Umbilical cord (tissue), 2 donors: ENCODE measurements at places on chromosomes 7 and 10.

DNA sequence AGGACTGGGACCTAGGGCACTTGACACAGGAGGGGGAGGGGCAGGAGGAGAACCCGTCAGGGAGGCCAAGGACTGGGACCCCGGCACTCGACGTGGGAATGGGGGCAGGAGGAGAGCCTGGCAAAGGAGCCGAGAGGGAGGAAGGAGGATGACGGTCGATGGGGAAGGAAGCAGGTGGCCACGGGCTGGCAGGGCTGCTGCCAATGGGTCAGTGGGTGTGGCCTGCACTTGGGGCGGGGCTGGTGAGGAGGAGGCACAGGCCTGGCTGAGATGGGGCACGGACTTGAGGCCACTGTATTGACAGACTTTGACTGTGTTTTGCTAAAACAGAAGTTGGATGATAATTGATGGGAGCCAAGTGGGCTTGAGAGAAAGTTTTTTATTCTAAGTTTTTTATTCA is 68.9 kb downstream of the RBM33 start:
- no peak for DNase-seq

- DNase-seq: peak; percentile 51
Measured at GRCh38 chr10:113704637-113705343, 25.1 kb downstream of the CASP7 start.

GRCh38 chr10:112209684-112210131 is 26.1 kb upstream of the GPAM start:
- no peak for DNase-seq

DNA sequence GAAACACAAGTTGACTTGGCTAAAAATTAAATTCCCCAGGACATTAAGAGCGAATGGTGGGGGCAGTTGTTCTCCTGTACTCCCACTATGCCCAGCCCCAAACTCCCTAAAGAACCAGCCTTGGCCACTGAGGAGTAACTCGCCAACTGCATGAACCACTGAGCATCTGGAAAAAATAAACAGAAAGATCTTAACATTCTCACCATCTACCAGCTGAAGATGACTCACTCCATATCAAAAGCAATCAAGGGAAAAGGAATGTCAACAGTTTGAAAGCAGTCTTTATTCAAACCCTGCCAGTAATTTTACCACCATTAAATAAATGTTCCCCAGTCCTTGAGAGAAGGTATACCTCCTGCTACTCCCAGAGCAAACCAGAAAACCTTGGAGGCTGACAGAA is 45.4 kb downstream of the CTTNBP2 start:
- peak; percentile 23 for DNase-seq

DNA sequence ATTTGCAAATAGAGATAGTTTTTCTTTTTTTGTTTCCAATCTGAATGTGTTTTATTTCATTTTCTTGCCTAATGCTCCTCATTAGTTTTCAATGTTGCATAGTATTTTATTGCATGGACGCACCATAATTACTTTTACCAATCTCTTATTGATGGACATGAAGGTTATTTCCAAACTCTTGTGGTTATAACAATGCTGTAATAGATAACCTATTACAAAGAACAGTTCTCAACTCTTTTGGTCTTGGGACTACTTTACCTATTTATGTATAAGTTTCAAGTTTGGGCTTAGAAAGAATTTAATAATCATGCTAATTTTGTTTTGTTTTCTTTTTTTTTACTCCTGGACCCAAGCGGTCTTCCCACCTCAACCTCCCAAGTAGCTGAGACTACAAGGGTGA is 7.0 kb downstream of the SHLD2 start:
- DNase-seq: no peak

DNA sequence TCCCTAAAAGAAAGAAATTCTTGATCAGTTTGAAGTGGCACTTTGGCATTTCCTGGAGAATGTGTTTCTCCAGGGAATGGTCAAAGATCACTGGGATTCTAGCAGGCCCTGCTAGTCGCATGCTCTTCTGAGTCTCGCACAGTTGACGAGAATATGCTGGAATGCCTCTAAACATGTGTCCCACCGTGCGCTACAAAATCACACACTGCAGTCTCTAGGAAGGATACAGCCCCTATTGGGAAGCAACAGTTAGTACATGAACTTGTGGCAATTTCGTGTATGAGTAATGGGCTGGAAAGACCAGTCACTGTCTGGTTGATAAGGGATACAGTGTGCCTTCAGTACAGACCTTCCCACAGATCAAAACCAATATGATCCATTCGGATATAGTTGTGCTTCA is 257.9 kb downstream of the PRPF18 start:
- peak; percentile 29 for DNase-seq

GRCh38 chr7:102935450-102936115 is 22.8 kb downstream of the LRRC17 start:
- peak; percentile 73 for DNase-seq

DNA sequence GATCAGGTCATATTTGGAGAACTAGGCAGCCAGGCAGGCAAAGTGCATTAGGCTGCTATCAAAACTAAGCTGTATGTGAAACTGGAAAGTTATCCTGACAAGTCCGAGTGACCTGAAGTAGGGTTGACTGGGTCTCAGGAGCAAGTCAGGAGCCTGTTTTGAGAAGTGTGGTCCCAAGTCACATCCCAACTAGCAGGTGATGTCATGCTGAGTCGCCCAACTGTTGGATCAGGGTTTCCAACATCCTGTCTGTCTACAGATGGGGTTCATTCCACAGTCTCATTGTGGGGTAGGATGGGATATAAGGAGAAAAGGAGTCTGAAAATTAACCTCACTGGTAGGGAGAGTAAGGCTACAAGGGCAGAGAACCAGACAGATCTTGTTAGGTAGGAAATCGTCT is 27.0 kb downstream of the SLC26A4 start:
- DNase-seq: no peak

DNA sequence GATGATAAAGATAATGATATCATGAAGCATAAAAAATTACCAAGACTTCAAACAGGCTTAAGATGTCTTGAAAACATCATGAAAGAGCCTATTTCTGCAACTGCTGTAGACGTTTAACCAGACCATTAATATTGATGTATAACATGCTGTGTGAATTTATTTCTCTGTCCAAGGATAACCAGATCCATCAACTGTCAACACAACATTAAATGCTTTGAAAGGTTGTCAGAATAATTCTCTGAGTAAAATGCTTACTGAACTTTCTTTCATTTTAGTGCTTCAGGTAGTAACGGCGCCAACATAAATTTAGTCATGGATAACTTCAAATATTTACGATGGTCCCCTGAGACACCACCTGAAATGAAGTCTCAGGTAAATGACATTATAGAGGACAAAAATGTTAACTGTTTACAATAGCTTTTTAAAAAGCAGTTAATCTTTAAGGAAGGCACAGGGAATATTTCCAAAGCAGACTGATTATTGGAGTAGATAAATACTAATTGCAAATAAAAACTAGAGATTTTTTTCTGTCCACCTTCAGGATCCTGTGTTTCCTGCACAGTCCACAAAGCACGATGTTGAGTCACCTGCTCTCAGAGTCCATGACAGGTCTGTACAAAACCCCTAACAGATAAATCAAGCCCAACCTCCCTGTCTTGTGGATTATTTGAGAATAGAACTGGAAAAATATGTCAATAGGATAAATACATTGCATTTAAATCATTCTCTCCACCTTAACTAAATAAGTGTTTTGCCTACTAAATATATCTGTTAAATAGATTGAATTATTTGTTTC is 1213.2 kb downstream of the XPNPEP1 start:
- peak; percentile 48 for DNase-seq

GRCh38 chr10:51001587-51001986 is 72.7 kb upstream of the PRKG1 start:
- peak; percentile 49 for DNase-seq

DNA sequence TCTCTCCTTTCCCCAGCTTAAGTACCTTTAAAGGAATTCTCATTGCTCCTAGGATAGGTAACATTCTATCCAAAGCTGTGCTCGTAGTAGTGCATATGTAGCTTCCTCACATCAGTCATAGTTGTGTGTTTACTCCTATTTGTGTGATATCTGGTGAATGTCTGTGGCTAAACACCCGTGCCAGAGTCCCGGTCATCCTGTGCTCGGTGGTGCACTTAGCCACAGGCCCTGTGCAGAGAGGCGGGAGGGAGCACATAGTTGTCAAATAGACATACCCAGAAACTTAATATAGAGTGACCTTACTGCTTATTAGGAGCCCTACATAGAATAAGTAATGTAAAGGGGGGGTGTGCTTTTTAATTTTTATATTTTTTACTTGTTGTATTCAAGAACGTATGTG is 76.6 kb downstream of the RBM33 start:
- DNase-seq: no peak

DNA sequence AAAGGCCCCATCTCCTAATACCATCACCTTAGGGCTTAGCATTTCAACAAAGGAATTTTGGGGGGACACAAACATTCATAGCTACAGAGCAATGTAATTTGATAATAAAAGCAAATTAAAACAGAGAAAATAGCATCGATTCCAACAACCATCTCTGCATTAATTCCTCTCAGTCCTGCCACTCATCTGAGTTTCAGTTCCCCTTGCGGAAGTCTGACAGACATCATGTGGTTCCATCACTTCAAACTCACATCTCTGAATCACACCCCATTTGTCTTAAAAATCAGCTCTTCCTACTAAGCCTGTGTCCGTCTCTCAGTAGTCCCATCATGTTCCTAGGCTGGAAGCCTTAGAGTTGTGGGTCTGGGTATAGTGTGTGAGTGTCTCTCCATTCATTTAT is 3.6 kb downstream of the ADCK2 start:
- DNase-seq: no peak

DNA sequence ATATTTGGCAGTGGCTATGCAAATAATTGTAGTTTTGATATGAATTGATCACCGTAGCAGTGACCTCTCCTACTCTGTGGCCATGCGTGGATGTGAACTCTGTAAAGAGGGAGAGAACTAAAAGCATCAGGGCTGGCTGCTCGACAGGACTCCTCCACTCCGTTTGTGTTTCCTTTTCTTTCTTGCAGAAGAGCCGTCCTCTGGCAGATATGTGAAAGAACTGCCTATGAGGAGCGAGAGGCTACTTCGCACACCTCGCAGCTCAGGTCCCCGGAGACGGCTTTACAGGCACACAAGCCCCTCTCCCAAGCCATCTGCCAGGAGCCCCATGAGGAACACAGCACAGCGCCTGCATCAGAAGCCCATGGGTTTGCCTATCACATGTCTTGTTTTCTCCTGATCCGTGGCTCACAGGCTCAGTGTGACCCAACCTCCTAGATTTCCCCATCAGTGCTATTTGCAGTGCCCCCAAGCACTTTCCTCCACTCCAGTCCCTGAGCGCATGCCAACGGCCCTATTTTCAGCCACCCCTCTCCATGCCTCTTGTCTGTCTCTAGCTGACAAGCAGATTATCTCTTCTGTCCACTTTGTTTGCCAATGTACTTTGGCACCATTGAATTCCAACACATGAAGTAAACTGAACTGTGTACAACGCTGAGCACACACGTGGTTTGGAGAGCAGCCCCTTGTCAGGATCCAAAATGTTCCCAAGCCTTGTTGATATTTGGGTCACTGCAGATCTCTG is 164.3 kb upstream of the AKR1E2 start:
- peak; percentile 18 for DNase-seq

- DNase-seq: peak; percentile 60
Measured at GRCh38 chr7:55515569-55516279, 56.6 kb downstream of the VOPP1 start.

DNA sequence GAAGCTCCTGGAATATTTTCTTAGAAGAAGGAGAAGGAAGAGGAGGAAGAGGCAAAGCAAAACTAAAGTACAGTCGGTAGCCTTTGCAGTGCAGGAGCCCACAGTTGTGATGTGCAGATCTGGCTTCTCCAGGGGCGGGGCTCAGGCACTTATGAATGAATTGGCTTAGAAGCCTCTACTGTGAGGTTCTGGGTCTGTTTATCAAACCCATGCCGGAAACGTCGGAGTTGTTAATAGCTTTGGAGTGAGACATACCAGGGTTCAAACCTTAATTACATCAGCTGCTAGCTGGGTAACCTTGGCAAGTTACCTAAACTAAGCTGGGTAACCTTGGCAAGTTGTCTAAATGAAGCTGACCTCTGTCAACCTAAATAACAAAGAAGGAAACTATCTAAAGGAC is 89.3 kb upstream of the PITRM1 start:
- no peak for DNase-seq

- DNase-seq: no peak
Measured at GRCh38 chr7:148718431-148718830, 19.7 kb downstream of the CUL1 start.
